Activated CD4-positive, CD25-positive, alpha-beta regulatory T cell treated with anti-CD3 and anti-CD28 coated beads, Interleukin-2, amount 50 U/mL, for 24 hours (primary cell): ENCODE measurements at places on chromosomes 12 and 14.
A peak's percentile ranks its signal among the peaks of the same experiment; 100 is the strongest.

GRCh38 chr12:13348464-13348863 lies 151.9 kb downstream of the EMP1 start:
- ATAC-seq: no peak

GRCh38 chr14:88825503-88825902 lies 1.1 kb downstream of the TTC8 start:
- ATAC-seq: no peak

- ATAC-seq: no peak
Measured at GRCh38 chr14:74511966-74512830, 18.6 kb downstream of the ISCA2 start.

- no peak for ATAC-seq
Measured at GRCh38 chr14:24032727-24033418, 18.9 kb upstream of the CARMIL3 start.

- no peak for ATAC-seq
Measured at GRCh38 chr14:93008381-93008780, 85.4 kb downstream of the CHGA start.

GRCh38 chr12:112705037-112705632 lies 86.4 kb upstream of the RPH3A start:
- no peak for ATAC-seq

GRCh38 chr12:100860611-100861010 lies 66.0 kb downstream of the ANO4 start:
- ATAC-seq: no peak

- no peak for ATAC-seq
Measured at GRCh38 chr12:119444462-119445044, 110.0 kb downstream of the CCDC60 start.

DNA sequence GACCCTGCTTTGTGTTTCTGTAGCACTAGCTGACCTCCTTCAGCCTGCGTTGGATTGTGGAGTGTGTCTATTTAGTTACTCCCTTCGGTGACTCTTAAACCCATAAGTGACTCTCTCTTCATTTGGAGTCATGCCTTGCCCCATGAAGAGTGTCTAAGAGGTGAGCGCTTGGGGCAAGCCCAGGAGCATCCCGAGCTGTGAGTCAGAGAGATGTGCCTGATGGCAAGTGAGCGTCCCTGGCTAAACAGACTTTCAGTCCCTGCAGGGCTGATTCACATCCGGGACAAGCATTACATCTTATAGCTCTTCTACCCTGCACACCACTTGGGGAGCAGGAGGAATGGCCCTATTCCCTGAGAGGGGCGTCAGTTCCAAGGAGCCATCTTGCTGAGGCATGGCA lies 24.3 kb upstream of the ATF1 start:
- no peak for ATAC-seq

DNA sequence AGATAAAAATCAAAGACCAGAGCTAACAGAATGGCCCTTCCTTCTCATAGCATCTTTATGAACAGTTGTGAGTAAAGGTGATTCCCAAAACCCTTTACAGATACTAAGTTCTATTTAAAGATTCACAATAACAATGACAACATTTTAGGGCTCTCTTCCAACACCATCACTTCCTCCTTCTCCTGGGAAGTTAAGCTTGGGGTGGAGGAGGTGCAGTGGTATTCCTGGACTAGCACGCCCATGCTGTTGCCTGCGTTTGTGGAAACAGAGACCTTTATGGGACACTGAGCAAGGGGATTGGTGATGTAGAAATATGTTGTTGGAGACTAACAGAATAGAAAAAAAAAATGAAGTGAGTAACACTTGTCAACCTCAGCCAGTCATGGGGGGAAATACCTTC lies 22.5 kb downstream of the SYNE2 start:
- ATAC-seq: no peak

DNA sequence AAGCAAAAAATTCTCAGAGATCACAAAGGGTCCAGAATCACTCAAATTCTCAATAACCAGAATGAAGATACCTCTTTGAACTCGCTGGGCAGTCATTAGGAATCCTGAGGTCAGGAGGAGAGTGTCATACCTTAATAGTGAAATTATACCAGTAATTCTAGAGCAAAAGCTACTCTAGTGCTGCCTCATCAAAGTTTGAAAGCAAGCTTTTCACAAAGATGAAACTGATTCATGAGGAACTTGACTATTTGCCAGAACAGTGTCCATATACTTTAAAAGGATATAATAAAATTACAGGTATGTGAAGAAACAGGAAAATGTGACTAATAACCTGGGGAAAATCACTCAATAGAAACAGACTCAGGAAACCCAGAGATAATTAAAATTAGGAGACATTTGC lies 44.5 kb downstream of the EML5 start:
- no peak for ATAC-seq

DNA sequence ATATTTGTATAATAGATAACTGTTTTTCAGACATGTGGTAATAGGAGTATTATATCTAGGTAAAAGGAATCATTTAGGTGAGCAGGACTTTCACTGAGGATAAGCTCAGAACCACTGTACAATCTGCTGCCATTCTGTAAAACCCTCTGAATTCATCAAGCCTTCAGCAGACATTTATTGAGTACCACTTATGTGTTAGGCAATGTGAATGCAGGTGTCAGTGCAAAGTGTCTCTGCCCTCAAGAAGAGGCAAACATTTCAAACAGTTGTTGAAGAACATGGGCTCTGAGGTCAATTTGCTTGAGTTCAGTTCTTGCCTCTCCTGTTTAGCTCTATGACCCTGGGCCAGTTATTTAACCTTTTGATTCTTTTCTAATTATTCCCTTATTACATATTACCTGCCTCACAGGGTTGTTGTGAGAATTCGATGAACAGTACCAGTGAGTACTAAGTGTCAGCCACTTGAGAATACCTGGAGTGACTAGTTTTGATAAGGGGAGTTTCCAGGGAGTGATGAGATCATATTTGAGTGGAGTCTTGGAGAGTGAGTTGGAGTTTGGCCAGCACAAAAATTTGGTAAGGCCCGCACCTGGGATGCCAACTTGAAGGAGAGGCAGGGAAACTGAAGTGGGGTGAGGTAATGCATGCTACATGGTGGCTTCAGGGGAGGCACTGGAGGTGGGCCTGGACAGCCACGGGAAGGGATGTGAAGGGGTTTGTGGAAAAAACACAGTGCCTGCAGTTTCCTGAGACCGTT lies 33.7 kb downstream of the RASSF8 start:
- ATAC-seq: no peak

GRCh38 chr12:69922999-69923398 lies 98.0 kb downstream of the MYRFL start:
- no peak for ATAC-seq

DNA sequence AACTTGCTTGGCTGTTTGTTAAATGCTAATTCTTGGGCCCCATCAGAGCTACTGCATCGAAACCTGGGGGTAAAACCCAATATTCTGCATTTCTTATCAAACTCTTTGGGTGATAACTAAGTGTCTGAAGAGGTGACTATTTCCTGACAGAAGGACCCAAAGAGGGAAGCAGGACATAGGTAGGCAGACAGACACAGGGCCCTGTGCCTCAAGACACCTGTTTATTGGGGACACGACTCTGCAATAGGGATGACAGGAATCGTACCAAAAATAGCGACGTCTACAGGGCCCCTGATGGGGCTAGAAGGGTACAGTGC lies 8.6 kb downstream of the ZNF219 start:
- no peak for ATAC-seq

- ATAC-seq: peak; percentile 79
Measured at GRCh38 chr12:93766796-93767523, 89.8 kb downstream of the CRADD start.

DNA sequence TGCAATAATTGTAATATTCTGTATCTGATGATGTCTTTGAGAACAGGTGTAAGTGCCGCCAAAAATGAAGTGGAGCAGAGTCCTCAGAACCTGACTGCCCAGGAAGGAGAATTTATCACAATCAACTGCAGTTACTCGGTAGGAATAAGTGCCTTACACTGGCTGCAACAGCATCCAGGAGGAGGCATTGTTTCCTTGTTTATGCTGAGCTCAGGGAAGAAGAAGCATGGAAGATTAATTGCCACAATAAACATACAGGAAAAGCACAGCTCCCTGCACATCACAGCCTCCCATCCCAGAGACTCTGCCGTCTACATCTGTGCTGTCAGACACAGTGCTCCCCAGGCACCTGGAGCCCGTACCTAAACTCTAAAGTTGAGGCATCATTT lies 268.7 kb downstream of the DAD1 start:
- ATAC-seq: no peak

- ATAC-seq: no peak
Measured at GRCh38 chr14:104437703-104438102, 141.9 kb upstream of the C14orf180 start.

DNA sequence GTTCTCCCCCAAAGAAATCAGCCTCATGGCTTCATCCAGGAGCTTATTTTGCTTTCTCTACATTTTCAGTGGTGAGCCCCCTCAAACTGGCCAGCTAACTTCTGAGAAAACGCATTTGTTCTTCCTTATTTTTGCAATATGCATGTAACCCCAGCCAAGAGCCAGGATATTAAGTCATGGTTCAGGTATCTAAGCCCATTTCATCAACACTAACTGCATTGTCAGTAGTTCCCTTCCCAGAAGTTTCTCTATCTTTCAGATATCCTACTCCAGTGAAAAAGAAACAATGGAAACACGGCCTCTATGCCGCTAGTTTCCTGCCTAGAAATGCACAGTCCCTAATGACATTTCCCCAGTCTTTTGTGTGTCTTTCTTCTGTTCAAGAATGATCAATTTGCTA lies 102.8 kb upstream of the RASSF8 start:
- no peak for ATAC-seq

GRCh38 chr12:119791453-119791852 lies 85.7 kb downstream of the CIT start:
- no peak for ATAC-seq

GRCh38 chr12:27434673-27435565 lies 11.6 kb upstream of the SMCO2 start:
- no peak for ATAC-seq

- no peak for ATAC-seq
Measured at GRCh38 chr12:119692410-119692809, 24.5 kb downstream of the PRKAB1 start.
